Substantia nigra (tissue), 51 donors: ENCODE measurements at places on chromosomes 1 and 21.

DNA sequence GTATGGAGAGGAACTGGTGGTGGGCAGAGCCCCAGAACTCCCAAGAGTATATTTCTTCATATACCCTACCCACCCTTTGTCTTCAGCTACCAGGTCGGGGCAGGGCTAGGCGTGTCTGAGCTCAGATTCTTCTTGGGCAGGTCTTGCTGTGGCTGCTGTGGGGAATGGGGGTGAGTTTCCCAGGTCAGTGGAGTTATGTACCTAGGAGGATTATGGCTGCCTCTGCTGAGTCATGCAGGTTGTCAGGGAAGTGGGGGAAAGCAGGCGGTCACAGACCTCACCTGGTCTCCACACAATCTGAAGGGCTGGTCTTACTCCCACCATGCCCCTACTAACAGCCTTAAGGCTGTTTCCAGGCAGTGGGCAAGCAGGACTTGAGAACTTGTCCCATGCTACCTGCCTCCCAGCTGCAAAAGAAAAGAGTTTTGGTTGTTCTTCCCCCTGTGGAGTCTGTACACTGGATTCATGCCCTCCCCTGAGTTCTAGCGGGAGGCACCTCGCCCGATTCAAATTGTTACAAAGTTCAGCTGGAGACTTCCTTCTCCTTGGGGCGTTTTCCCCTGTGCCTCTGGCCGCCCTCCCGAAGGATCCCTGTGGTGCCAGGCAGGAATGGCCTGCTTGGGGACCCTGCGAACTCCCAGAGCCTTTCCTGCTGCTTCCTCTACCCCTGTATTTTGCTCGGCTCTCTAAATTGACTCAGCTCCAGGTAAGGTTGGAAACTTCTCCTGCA lies 58.6 kb downstream of the NPHS2 start:
- no peak for DNase-seq

- no peak for DNase-seq
Observed at GRCh38 chr21:42839271-42840231, 39.8 kb downstream of the WDR4 start.

DNA sequence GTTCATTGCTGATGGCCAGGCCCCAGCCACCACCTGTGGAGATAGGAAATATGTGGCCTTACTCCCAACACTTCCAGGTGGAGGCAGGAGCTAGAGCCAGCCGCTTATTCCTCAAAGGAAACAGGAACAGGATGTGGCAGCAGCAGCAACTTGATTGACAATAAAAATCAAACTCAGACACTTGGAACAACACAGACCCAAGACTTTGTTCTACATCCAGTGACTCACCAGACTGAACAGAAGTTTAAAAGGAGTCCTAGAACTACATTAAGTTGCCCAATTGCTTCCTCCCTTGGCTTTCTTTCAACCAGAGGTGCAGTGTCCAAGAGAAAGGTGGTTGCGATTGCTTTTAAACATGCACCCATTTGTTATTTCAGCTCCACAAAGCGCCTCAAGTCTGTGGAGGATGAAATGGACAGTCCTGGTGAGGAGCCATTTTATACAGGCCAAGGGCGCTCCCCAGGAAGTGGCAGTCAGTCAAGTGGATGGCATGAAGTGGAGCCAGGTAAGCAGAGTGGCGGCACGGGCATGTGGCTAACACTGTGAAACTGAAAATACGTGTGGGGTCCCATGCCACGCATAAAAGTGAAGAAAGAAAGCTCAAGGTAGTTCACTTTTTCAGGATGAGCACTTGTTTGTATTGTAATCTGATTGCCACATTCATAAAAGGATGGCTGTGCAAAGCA lies 276.6 kb downstream of the NFIA start:
- no peak for DNase-seq

DNA sequence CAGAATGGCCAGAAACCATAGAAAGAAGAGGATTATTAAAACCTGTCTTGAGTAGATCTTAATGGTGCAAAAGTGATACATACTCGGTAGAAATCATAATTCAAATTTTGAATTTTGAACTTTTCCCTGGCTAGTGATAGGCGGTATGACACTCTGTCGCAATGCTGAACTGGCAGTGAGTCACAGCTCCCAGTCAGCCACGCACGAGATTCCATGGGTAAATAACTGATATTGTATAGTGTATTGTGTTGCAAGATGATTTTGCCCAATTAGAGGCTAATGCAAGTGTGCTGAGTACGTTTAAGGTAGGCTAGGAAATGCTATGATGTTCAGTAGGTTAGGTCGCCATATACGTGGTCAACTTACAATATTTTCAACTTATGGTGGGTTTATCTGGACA lies 207.0 kb downstream of the SIPA1L2 start:
- no peak for DNase-seq

- DNase-seq: no peak
Observed at GRCh38 chr1:169572187-169572586, 14.1 kb downstream of the F5 start.

DNA sequence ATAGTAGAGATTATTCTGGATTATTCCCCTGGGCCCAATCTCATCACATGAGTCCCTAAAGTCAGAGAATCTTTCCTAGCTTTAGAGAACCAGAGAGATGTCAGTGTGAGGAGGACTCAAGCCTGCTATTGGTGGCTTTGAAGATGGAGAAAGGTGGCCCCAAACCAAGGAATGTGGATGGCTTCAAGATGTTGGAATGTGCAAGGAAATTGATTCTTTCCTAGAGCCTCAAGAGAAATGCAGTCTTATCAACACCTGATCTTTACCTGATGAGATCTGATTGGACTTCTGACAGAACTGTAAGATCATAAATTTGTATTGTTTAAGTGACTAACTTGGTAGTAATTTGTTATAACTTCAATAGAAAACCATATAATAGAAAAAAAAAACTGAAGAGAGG lies 51.0 kb downstream of the NME7 start:
- no peak for DNase-seq

DNA sequence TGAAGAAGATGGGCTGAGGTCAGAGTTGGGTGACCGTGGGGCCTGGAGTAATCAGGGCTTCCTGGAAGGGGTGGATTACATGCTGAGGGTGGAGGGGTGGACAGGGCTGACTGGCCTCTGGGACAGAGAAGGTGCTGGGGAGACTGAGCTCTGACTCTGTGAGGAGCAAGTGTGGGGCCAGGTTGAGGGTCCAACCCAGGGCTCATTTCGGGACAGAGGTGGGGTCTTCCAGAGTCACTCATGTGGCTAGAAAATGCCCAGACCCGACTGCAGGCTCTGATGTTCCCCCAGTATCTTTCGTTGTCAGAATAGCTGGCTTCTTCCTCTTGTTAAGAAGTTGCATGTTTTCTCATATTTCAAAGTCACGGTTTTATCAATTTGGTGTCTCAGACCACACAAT lies 311.8 kb downstream of the PTPRU start:
- no peak for DNase-seq

- DNase-seq: no peak
Observed at GRCh38 chr1:53220962-53221286, 490 bp upstream of the CZIB start.

GRCh38 chr1:227068883-227069282 lies 128.8 kb downstream of the COQ8A start:
- no peak for DNase-seq

- DNase-seq: no peak
Observed at GRCh38 chr1:221555689-221556433, 186.0 kb downstream of the DUSP10 start.

DNA sequence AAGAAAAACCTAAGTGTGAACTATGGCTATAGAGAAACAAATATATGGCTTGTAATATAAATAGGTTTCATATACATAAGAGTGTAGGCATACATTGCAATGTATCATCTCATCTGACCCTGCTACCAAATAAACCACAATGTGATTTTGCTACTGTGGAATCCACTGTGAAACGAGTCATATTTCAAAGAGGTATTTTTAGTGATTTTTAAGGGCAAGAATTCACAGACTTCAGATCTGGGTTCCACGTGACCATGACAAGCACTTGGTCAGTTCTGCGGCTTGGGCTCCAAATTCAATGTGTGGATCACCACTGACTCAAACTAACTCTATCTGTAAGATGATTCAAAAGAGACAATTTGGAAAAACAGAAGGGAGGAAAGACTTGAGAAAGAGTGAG lies 147.0 kb upstream of the ERG start:
- DNase-seq: no peak

- DNase-seq: no peak
Observed at GRCh38 chr1:232797856-232798510, 7.2 kb upstream of the MAP10 start.

- peak; percentile 4 for DNase-seq
Observed at GRCh38 chr1:65114322-65114721, 33.7 kb upstream of the AK4 start.

GRCh38 chr1:115722221-115722620 lies 46.3 kb downstream of the CASQ2 start:
- DNase-seq: no peak

DNA sequence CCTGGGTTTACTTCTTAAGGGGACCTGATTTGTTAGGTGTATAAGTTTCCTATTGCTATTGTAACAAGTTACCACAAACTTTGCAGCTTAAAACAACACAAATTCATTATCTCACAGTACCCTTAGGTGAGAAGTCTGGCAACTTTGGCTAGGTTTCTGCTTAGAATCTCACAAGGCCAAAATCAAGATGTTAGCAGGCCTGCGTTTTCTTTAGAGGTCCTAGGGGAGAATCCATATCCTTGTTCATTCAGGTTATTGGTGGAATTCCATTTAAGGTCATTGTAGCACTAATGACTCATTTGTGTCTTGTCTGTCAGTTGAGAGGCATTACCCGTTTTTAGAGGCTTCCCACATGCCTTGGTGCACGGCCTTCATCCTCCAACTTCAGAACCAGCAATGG lies 8.2 kb upstream of the SH2D1B start:
- no peak for DNase-seq

- DNase-seq: no peak
Observed at GRCh38 chr21:23475281-23476219, 2131.7 kb downstream of the MRPL39 start.
